ENCODE measurements at places on chromosomes 2 and 18. TPM values are rescaled to one million over a fixed set of nuclear protein-coding genes. Genes with fewer than 3 reads are reported as not detected.

DNA sequence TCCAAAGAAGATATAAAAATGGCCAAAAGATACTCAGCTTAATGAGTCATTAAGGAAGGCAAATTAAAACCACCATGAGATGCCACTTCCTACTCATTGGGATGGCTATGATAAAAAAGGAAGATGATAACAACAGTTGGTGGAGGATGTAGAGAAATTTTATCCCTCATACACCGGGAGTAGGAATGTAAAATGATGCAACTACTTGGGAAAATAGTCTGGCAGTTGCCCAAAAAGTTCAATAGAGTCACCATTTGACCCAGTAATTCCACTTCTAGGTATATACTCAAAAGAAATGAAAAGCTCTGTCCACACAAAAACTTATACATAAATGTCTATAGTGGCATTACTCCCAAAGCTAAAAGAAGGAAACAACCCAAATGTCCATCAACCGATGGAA, 10.1 kb upstream of the SULT1C2 start:
- DNase-seq: no peak

GRCh38 chr2:66283787-66284186, 151.1 kb upstream of the MEIS1 start:
- DNase-seq: no peak

DNA sequence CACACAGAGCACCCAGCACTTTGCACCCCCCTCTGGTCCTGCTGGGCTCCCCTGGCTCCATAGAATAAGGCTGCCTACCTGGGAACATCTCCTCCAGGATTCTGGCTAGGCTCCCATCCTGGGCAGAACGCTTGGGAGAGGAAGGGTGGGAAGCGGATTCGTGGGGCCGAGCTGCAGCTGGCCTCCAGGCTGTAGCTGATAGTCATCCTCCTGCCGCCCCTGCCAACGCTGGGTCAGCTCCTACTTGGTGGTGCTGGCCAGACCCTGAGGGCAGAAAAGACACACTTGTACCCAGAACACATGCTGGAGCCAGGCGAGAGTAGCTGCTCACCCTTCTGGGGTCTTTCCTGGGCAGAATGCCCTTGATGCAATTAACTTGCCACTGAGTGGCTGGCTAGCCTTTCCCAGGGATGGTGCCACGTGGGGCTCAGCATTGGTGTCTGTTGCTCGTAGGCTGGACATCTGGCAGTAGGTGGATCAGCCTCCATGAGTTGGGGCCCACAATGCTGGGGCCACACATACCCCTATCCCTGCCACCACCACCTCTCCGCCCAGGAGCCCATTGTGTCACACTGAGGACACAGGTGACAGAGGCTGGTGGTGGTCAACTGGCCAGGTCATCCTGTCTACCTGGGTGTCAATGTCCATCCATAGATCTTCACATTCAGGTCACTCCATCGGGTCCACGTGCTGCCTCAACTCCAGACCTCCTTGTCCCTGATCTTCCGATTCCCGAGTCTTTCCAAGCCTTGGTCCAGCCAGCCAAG, 112.8 kb downstream of the NDUFA10 start:
- DNase-seq: no peak

- no peak for DNase-seq
These were observed 212.0 kb downstream of the TNS1 start for GRCh38 chr2:217790681-217791392.

DNA sequence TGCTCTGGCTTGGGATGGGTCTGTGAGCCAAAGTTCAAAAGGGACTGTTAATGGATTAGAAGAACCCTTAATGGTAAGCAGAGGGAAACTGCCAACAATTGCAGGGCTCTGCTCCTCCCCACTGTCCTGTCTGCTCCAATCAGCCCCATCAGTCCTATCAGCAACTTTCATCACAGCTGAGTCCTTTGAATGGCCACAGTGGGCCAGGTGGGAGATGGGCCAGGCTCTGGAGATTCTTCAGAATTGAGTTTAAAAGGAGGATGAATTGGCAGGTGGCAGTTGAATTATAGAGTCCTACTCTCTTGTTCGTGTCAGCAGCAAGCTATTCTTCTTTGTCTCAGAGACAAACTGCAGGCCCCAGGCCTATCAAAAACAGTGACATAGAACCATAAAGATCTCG, 573.9 kb downstream of the EPHA4 start:
- DNase-seq: no peak

DNA sequence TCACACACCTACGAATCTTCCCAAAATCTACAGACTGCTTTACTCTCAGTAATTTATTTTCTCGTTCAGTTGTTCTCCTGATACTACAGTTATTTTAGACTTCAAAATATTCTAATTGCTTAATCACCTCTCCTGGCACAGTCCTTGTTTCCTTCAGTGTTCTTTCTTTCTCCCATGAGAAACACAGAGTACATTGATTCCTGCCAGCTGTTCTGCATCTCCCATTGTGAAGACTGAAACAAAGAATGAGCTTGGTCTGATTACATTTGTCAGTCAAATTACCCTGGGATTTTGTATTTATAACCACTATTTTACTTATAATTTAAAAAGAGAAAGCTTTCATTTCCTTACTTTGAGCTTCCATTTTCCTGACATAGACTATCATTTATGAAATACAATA, 63.9 kb upstream of the TANK start:
- DNase-seq: no peak

DNA sequence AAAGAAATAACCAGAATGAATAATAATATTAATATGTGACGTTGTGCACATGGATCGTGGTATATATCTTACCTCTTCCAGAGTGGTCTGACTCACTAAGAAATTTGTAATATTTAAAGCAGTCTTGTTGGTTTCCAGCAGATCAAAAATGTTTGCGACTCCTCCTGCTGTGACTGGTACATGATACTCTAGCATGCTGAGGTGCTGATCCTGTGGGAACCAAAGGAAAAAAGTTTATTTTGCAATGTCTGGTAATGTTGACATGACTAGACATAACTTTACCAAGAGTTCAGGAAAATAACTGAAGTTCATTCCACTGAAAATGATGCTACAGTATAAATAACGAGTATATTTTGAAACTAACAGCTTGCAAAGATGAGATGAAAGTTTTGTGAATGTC, 124.5 kb upstream of the BARD1 start:
- DNase-seq: no peak

DNA sequence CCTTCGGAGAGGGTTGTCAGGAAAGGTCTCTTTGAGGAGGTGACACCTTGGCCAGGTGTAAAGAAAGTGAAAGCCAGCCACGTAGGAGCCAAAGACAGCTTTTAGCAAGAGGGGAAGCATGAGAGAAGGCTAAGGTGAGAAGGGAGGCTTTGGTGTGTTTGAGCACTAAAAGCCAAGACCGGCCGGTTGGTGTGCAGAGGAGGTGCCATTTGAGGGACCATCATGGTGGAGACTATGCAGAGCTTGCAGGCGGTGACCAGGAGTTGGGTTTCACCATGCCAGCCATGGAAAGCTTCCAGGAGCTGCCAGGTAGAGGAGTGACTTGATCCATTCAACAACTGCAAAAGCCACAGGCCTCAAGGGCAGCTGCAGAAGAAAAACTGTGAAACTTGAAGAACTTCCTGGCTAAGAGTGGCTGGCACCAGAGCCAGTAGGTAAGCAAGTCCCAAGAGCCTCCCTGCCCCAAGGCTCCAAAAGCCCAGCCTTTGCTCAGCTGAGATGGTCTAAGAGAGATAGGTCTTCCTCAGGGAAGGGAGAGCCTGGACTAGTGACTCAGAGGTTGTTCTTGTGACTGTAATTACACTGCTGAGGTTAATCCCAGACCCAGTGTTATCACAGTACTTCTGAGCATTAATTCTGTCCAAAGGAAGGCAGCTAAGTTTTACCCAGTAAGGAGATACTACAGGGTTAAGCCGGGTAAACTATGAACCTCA, 319.0 kb downstream of the BCL11A start:
- no peak for DNase-seq

GRCh38 chr2:129058981-129059380, 740.3 kb upstream of the HS6ST1 start:
- DNase-seq: no peak

DNA sequence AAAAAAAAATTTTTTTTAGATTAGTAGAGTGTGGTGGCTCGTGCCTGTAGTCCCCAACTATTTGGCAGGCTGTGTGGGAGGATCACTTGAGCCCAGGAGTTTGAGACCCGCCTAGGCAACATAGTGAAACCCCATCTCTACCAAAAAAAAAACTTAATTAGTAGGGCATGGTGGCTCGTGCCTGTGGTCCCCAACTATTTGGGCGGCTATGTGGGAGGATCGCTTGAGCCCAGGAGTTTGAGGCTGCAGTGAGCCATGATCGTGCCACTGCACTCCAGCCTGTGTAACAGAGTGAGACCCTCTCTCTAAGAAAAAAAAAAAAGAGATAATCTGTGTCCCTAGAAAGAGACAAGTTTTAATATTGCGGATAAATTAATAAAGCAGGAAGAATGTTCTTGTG, 8.8 kb downstream of the GPR55 start:
- DNase-seq: peak; percentile 20

DNA sequence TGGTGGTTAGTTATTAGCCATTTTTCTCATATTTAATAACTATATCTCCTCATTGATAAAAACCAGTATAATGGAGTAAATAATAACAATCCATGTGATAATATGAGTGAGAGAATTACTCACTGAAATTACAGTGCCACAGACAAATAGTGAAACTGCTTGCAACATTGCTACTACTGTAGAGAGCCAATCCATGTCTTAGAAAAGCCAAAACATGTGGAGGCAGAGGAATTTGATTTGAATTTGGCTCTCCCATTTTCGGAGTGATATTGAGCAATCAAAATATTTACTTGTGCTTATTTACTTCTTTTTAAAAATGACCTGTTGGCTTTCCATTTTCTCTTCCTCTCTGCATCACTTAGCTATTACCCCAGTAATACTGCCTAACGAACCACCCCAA, 288.3 kb upstream of the TCF4 start:
- DNase-seq: no peak

DNA sequence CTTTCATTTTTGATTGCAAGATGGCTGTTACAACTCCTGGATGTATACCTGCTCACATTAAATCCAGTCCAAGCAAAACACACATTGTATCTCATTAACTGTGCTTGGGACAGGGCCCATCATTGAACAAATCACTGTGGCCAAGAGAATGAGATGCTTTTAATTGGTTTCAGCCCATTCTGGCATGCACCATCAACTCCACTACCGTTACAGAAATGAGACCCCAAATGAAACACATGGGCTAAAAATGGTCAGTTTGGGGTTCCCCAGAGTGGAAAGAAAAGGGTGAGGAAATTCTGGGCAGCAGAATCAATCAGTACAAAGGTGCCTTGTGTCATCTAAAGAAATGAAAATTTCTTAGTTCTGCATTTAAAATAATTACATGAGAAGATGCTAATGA, 52.7 kb downstream of the FAM171B start:
- DNase-seq: no peak

DNA sequence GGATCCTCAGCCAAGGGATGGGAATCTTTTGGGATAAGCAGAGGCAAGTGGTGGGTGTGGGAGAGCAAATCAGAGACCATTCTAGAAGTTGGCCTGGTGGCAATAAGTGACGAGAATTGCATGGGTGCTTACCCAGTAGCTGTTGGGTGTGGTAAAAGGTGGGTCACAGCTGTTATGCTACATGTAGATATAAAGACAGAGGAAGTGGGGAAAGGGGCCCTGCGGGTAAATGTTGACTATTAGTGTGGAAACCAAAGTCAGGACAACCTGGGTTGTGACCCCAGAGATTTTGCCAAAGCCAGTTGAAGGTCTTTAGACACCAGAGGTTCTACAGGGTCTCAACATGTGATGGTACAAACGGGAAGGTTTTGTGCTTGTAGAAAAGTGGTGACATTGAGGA, 443.6 kb upstream of the HNRNPA3 start:
- DNase-seq: no peak

GRCh38 chr18:49716035-49716434, 97.3 kb downstream of the ACAA2 start:
- DNase-seq: no peak

GRCh38 chr2:236823041-236823629, 253.5 kb downstream of the ACKR3 start:
- no peak for DNase-seq

- no peak for DNase-seq
These were observed 21.0 kb upstream of the PDE1A start for GRCh38 chr2:182447863-182448262.

Gene CDH2
- total RNA-seq: 0.33 TPM

Gene DNER
- 1.3 TPM for total RNA-seq

Gene RAD51AP2
- 0.16 TPM for total RNA-seq

Gene LDLRAD4
- 42.9 TPM for total RNA-seq

Gene GPR39
- 10.4 TPM for total RNA-seq
